ENCODE measurements at places on chromosomes 12 and 14. TPM values are rescaled to one million over a fixed set of nuclear protein-coding genes. Genes with fewer than 3 reads are reported as not detected.
A peak's percentile ranks its signal among the peaks of the same experiment; 100 is the strongest.

DNA sequence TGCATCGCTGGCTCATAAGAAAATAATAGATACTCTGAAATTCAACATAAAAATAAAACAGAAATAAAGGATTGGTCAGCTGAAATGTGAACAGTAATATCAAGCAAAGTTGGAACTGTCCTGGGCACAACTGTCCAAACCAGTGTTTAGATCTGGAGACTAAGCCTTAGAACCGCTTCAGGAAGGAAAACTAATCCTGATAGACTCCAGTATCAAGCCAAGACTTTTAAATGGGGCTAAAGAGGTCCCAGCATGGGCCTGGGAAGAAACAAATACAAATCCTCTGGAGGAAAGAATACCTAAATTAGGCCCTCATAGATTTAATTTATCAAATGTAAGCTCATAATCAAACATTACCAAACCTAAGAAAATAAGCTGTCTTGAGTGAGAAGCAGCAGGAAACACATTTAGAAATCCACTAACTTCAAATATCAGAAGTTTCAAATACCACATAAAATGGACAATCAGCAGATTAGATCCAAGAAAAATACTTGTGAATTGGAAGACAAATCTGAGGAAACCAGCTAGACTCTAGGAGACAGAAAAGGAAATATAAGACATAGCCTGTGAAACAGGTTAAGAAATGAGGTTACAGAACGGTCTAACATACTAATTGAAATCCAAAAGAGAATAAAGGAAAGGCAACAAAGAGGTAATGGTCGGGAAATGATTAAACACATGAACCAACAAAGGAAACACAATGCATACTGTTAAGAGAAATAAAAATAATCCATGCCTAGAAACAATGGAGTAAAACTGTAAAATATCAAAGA, 27.6 kb downstream of the SCAF11 start:
- no peak overlapping the region for H3K4me3 ChIP-seq
- peaks cover 33% of the 10 kb centered on the region for H3K4me1 ChIP-seq
- H3K36me3 ChIP-seq, result peaks cover 42% of the 10 kb centered on the region
- DNase-seq, result no peak

DNA sequence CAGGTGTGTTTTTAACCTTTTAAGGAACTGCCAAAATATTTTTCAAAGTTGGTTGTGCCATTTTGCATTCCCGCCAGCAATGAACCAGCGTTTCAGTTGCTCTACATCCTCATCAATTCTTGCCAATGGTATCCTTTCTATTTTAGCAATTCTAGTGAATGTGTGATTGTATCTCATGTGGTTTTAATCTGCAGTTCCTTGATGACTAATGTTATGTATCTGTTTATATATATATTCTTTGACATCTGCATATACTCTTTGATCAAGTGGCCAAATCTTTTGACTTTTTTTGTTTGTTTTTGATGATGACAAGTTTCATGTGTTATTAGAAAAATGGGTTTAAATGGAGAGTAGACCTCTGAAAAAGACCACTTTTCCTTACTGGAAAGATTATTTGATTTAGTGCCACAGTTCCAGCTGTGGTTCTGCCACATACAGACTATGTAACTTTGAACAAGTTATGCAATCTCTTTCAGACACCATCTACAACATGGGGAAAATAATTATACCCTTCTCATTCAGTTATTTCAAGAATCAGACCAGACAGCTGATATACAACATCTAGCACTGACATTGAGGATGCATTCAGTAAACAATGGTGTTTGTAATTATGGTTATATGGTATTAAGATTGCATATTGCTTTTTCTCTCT, 146.3 kb upstream of the CNOT2 start:
- DNase-seq, result no peak
- no peak overlapping the region for H3K4me3 ChIP-seq
- no peaks in the 10 kb centered on the region for H3K36me3 ChIP-seq
- no peak overlapping the region for H3K27ac ChIP-seq

DNA sequence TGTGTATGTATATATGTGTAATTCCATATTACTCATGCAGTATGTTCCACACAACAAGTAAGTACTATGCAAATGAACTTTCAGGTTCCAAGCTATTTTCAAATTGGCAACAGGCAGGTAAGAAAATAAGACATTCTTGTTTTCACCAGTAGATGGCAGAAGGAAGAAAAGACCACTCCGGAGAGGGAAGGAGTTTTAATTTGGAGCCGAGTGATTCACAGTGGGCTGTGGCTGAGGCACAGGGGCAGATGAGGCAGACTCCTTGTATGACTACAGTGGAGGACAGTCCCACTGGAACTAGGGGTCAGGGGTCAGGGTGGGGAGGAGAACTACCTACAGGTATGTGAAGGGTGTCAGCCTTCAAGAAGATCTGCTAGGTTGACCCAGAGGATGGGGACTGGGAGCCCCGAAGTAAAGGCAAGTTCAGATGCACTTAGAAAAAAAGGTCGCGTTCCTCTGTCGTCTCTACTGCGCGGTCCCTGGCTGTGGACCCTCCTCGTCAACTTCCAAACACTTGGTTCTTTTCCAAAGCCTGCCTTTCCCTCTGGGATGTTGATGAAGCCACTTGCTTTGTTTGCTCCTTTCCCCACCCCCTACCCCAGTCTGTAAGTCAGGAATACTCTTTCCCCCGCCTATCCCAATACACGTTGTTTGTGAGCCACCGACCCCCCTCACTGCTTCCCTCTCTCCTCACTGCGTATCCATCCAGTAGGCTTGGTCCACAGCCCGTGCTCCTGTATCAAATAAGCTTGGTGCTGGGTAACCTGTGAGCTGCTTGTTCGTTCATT, 24.1 kb downstream of the DDX47 start:
- H3K4me1 ChIP-seq, result peaks cover 26% of the 10 kb centered on the region
- H3K4me3 ChIP-seq, result no peak overlapping the region
- H3K27me3 ChIP-seq, result no peaks in the 10 kb centered on the region
- H3K27ac ChIP-seq, result no peak overlapping the region
- DNase-seq, result peak; percentile 65

DNA sequence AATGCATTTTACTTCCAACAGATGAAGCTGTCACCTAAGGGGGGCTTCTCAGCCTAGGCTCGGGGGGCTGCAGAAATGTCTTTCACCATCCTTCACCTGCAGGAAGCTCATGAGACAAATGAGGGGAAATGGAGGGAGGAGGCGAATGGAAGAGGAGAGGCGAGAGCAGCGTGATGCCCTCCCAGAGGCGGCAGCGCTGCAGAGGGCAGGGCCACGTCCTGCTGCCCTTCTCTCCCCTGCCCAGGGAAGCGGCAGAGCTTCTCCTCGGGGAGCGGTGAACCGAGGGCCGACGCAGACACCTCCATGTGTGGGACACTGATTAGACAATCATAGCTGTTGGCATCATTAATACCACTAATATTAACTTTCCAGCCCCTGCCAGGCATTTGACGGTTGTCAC, 78.3 kb downstream of the SERPINA3 start:
- no peak for DNase-seq
- H3K27ac ChIP-seq, result no peak overlapping the region
- H3K4me3 ChIP-seq, result no peak overlapping the region
- no peaks in the 10 kb centered on the region for H3K36me3 ChIP-seq

GRCh38 chr14:45811155-45811554, 558.2 kb upstream of the MIS18BP1 start:
- H3K27ac ChIP-seq, result no peak overlapping the region
- H3K27me3 ChIP-seq, result no peaks in the 10 kb centered on the region
- no peak overlapping the region for H3K4me3 ChIP-seq
- H3K4me1 ChIP-seq, result no peaks in the 10 kb centered on the region
- no peaks in the 10 kb centered on the region for H3K36me3 ChIP-seq

- H3K27ac ChIP-seq, result peak overlapping the region; percentile 96
- DNase-seq, result peak; percentile 85
- no peaks in the 10 kb centered on the region for H3K27me3 ChIP-seq
- peaks cover 28% of the 10 kb centered on the region for H3K36me3 ChIP-seq
Observed at GRCh38 chr14:105061428-105062047, 3.7 kb downstream of the GPR132 start.

DNA sequence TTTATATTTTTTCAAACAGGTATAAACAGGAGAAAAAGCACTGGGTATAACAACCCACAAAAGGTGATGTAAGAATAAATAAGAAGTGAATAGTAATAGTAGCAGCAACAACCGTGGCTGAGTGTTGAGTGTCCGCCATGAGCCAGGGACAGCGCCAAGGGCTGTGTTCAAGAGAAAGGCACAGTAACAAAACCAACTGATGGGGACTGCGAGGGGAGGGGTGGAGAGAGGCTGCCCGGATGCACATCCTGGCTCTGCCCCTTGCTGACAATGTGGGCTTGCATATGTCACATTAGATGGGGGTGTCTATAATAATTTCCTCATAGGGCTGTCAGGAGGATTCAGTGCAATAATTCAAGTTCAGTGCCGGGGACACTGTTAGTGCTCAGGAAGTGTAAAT, 912.4 kb downstream of the VRK1 start:
- DNase-seq, result peak; percentile 73
- peak overlapping the region; percentile 75 for H3K27ac ChIP-seq
- H3K36me3 ChIP-seq, result no peaks in the 10 kb centered on the region

GRCh38 chr14:38363217-38363616, 107.3 kb upstream of the CLEC14A start:
- no peak overlapping the region for H3K27ac ChIP-seq
- no peaks in the 10 kb centered on the region for H3K36me3 ChIP-seq
- H3K4me3 ChIP-seq, result no peak overlapping the region
- no peaks in the 10 kb centered on the region for H3K27me3 ChIP-seq

GRCh38 chr12:119902084-119902509, 25.0 kb upstream of the CIT start:
- no peak overlapping the region for H3K27ac ChIP-seq
- DNase-seq, result peak; percentile 89
- no peaks in the 10 kb centered on the region for H3K27me3 ChIP-seq
- no peak overlapping the region for H3K4me3 ChIP-seq
- H3K36me3 ChIP-seq, result no peaks in the 10 kb centered on the region

GRCh38 chr12:68403296-68403695, 71.1 kb upstream of the MDM1 start:
- H3K27me3 ChIP-seq, result no peaks in the 10 kb centered on the region
- peaks cover 23% of the 10 kb centered on the region for H3K4me1 ChIP-seq
- no peak for DNase-seq
- H3K4me3 ChIP-seq, result no peak overlapping the region

GRCh38 chr14:89107626-89108025, 283.2 kb downstream of the TTC8 start:
- H3K27me3 ChIP-seq, result peaks cover 12% of the 10 kb centered on the region
- DNase-seq, result no peak
- H3K4me1 ChIP-seq, result no peaks in the 10 kb centered on the region
- no peak overlapping the region for H3K4me3 ChIP-seq
- H3K27ac ChIP-seq, result no peak overlapping the region
- H3K36me3 ChIP-seq, result no peaks in the 10 kb centered on the region

DNA sequence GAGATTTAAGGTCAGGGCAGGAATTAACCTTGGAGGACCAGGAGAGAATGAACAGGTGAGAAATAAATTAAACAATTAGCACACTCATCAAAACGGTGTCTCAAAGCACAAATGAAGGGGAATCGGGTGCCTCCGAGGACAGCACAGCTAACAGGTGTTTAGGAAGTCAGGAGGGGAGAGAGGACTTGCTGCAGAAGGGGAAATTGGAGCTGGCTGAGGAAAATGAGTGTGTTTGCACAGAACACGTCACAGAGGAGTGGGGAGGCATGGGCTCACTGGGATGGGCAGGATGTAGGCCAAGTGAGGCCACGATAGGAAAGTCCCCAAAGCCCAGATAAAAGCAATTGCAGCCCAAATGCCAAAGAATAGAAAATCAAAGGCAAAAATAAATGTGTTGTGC, 121.7 kb downstream of the ZNF664 start:
- H3K27me3 ChIP-seq, result no peaks in the 10 kb centered on the region
- H3K36me3 ChIP-seq, result no peaks in the 10 kb centered on the region
- H3K27ac ChIP-seq, result no peak overlapping the region
- no peak for DNase-seq
- no peaks in the 10 kb centered on the region for H3K4me1 ChIP-seq

GRCh38 chr12:28555748-28556147, 365.5 kb downstream of the CCDC91 start:
- H3K4me1 ChIP-seq, result peaks cover 7% of the 10 kb centered on the region
- no peak overlapping the region for H3K27ac ChIP-seq
- H3K4me3 ChIP-seq, result no peak overlapping the region

- no peaks in the 10 kb centered on the region for H3K36me3 ChIP-seq
- peaks cover 3% of the 10 kb centered on the region for H3K4me1 ChIP-seq
- no peak overlapping the region for H3K4me3 ChIP-seq
- no peaks in the 10 kb centered on the region for H3K27me3 ChIP-seq
- DNase-seq, result no peak
Observed at GRCh38 chr12:27151479-27151878, 69.1 kb upstream of the C12orf71 start.

DNA sequence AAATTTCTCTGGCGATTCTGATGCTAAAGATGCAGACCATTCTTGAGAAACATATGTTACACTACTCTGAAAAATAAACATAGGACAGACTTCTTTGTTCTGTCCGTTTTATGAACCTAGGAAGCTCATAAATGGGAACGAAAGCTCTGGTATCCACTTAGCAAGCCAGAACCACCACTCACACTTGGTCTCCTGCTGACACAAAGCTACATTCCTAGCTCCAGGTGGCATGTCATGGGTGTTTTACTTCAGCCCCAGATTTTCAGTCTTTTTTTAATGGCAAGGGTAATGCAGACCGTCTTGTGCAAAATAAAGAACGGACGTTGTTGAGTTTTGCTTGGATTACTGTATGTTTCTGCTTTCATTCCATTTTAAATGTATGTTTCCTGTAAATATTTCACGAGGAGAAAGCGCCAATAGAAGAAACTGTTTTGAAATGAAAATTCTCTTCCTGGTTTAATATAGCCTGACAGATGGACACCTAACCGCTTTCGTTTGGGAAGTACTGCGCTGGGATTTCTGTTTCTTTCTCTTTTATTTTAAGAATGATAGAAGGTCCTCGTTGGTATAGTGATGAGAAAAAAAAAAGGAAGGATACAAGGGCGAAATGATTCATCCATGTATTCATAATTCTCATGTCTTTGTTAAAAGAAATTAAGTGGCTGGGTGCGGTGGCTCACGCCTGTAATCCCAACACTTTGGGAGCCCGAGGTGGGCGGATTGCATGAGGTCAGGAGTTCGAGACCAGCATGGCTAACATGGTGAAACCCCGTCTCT, 871 bp upstream of the COQ5 start:
- H3K4me1 ChIP-seq, result peaks cover 20% of the 10 kb centered on the region
- no peaks in the 10 kb centered on the region for H3K27me3 ChIP-seq
- peak overlapping the region; percentile 100 for H3K4me3 ChIP-seq
- H3K36me3 ChIP-seq, result peaks cover 5% of the 10 kb centered on the region
- H3K27ac ChIP-seq, result peak overlapping the region; percentile 100

Gene LYZ
- not detected for total RNA-seq

Gene CRIP1
- 95.7 TPM for total RNA-seq

Gene SLCO1B1
- not detected for total RNA-seq

Data from activated CD8-positive, alpha-beta T cell treated with anti-CD3 and anti-CD28 coated beads for 36 hours (primary cell).